HAP-1 (cell line): ENCODE measurements at places on chromosomes 3 and 15.
A peak's percentile ranks its signal among the peaks of the same experiment; 100 is the strongest.

DNA sequence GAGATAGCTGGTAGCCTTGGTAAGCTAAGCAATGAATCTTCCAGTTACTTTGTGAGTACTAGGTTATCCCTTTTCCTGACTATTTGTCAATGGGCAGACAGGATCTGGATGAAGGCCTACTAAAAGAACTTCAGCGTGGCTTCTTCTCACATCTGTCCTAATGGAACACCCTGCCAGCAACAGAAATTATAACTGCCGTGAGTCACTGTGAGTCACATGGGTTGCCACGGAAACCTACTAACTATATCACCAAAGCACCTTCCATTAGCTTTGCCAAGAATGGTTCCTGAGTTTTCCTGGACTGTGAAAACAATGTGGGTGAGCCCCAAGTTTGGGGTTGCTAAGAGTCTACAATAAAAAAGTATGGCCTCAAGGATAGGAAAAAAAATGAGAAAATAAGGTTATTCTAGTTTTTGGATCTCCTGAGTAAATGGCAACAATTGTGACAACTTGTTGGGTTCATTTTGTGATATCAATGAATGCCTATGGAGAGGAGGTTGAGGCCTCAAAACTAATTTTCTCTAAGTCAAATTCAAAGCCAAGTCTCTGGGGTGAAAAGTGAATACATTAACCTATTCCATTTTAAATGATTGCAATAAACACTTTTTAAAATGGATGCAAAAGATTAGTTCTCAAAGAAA, 195.1 kb upstream of the ICE2 start:
- peak; percentile 27 for DNase-seq

DNA sequence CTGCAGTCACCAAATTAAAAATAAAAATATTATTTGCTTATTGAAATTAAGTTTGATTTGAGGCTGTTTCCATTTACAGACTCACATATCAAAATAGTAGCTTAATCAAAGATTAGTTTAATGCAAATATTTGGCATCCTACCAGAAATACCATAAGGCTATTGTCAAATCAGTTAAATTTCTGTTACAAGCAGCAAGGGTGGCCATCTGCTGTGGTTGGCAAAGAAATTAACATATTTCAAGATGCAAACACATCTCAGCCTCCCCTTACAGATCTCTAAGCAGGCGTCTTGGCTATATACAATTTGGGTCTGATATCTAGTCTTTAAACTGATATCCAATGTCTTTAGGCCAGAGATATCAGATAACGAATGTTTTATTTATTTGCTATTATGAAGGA, 83.2 kb upstream of the NEDD4 start:
- no peak for DNase-seq

DNA sequence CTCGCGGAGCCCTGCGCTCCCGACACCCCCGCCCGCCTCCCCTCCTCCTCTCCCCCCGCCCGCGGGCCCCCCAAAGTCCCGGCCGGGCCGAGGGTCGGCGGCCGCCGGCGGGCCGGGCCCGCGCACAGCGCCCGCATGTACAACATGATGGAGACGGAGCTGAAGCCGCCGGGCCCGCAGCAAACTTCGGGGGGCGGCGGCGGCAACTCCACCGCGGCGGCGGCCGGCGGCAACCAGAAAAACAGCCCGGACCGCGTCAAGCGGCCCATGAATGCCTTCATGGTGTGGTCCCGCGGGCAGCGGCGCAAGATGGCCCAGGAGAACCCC, 464 bp downstream of the SOX2 start:
- DNase-seq, result no peak

DNA sequence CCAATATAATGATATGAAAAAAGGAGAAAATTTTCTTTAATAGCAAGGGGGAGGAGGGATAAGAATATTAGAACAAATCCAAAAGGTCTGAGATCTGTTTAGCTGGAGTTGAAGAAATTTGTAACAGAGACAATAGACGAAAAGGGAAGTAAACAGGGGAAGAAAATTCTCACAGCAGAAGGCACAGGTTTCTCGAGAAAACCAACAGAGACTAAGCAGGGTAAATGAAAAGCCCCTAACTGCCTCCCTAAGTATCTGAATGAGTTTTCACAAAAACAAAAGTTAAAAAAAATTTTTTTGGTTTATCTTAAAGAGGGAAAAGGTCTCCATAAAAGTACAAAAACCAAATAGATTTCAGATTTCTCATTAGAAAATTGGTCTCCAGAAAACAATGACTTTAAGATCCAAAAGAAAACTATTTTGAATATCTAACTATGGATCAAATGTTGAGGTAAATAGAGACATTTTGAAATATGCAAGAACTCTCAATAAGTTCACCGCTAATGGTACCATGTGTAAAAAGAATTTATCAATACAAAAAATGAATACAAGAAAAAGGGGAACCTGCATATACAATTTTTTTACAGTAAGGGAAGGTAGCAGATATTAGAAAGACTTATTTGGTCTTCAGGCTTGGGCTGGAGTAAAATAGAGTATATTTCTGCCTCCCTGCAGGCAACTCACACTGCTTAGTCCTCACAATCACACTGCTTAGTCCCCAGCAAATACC, 23.9 kb upstream of the NEK10 start:
- no peak for DNase-seq

DNA sequence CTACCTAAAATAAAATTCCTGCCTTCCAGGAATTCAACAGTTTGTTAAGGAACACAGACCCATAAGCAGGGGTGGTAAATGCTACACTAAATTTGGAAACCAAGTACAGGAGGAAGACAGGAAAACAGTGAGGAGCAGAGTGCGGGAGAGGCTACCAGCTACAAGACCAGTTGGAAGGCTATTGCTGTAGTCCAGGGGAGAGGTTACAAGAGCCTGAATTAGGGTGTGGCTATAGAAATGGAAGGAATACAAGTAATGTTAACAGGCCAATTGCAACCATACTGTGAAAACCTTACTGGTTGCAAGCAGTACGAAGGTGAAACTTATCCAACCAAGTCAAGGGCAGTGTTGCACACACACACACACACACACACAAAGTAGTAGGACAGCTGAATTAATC, 880 bp upstream of the ARMC8 start:
- DNase-seq, result no peak

DNA sequence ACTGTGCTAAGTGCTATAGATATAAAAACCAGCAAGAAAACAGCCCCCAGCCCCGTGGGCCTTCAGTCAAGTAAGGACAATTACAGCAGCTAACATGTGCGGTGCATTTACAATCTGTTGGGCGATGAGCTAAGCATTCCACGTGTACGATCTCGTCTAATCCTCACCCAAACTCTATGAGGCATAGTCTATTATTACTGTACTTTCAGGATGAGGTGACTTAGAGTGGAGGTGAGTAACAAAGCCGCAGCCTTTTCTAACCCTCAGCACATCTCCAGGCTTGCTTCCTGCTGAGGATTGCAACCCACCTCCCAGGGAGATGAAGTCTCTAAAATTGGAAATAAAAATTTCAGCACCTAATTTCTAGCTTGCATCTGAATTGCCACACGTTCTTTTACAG, 53.2 kb upstream of the MCF2L2 start:
- no peak for DNase-seq
